Activated T-helper 1 cell treated with anti-CD3 and anti-CD28 coated beads, Interleukin-2, amount 50 U/mL, for 16 hours (primary cell): ENCODE measurements at places on chromosomes 3 and 15.

DNA sequence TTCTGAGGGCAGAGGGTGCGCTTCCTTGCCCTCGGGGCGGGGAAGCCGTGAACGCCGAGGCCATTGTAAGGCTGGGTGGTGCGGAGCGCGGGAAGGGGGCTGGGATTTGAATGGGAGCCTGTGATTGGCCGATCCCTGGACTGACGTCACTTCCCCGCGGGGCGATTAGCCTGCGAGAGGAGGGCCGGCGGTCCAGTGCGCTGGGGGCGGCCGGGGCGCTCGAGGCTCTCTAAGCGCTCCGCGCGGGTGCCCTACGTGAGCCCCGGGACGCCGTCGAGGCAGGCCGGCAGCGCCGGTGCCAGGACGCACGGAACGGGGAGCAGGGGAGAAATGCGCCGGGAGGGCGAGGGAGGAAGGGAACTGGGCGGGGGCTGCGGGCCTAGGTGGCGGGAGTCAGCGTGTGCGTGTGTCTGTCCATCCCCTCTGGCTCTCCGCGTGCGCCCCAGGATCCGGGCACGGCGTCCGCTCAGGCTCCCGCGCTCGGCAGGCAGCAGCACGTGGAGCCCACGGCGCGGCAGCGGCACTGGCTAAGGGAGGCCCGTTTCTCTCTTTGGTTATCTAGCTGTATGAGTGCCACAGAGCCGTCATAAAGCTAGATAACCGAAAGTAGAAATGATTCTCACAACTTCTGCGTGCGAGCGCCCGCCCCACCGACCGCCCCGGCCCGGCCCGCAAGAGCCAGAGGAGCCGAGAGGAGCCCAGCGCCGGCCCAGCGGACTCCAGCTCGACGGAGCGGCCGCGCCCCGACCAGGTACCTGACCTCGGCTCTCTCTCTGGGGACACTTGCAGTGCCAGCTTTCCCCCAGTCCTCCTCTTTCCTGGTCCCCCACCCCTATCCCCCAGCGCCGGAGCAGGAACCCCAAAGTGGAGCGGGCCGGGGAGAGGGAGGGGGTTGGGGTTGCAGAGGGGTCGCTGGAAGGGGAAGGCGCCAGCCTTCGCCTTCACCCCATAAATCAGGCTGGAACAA is 33.1 kb upstream of the POLG start:
- no peak for DNase-seq

DNA sequence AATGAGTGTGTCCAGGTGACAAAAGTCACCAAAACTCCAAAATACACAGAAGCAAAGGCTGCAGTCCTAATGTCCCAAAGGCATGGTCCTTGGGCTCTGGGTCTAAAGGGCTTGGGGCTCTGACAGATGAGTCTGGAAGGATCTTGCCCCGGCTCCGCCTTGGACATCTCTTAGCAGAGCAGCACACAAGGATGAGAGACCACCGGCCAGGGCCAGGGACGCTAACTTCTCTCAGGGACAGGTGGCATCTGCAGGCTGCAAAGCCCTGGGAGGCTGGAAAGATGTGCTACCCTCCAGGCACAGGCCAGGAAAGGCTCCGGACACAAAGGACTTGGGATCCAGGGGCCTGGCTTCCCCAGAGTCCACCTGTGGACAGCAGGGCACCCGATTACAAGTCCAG is 14.1 kb upstream of the SHISA5 start:
- no peak for DNase-seq

DNA sequence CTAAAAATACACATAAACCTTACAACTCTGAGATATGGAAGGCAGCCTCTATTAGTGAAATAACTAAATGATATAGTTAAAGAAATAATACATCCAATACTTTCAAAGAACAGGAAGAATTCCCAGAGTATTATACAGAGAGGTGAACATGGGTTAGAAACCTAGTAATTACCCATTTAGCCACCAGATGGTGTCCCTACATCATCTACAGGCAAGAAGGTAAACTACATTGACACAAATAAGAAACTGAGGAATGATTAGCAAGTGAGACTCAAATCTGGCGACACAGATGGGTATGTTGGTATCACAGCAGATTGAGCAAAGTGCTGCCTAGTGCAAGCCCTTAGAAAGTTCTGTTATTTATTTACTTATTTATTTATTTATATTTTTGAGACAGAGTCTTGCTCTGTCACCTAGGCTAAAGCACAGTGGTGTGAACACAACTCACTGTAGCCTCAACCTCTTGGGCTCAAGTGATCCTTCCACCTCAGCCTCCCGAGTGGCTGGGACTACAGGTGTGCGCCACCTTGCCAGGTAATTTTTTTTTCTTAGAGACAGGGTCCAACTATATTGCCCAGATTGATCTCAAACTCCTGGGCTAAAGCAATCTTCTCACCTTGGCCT is 28.2 kb downstream of the NEK4 start:
- DNase-seq, result no peak

GRCh38 chr3:187725653-187726370 is 19.5 kb downstream of the BCL6 start:
- no peak for DNase-seq

DNA sequence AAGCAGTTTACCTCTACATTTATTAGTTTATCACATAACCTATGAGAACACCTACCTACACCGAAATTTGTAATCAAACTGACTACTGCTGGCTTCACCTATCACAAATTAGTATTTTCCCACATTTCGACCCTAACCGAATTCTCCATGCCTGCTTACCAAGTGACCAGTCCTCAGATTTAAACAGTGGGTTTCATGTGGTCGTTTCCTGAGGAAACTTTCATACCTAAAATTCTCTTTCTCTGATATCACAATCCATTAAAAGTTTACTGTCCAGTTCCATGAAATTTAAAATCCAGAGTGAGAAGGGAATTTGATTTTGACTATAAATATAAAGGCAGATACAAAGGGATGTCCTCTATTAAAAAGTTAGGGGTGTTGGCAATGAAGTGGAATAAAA is 1.9 kb downstream of the PLOD2 start:
- no peak for DNase-seq

DNA sequence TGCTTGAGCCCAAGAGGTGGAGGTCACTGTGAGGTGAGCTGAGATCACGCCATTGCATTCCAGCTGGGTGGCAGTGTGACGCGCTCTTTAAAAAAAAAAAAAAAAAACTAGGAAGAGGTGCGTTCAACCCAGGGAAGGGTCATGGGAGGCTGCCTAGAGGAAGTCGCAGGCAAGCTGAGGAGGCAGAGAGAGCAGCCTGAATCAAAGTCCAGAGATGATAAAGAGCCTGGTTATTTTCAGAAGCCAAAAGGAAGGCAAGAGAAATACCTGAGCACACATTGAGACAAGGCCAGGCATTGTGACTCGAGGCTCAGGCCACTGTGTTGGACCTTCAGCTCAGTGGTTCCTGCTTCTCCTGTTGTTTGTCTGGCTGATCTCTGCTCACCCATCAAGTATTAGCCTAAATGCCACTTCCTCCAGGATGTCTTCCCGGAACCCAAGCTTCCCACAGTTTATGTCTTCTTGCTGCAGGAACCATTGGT is 16.1 kb upstream of the GCNT3 start:
- no peak for DNase-seq

- DNase-seq, result no peak
Observed at GRCh38 chr3:128427175-128427857, 39.4 kb downstream of the DNAJB8 start.

DNA sequence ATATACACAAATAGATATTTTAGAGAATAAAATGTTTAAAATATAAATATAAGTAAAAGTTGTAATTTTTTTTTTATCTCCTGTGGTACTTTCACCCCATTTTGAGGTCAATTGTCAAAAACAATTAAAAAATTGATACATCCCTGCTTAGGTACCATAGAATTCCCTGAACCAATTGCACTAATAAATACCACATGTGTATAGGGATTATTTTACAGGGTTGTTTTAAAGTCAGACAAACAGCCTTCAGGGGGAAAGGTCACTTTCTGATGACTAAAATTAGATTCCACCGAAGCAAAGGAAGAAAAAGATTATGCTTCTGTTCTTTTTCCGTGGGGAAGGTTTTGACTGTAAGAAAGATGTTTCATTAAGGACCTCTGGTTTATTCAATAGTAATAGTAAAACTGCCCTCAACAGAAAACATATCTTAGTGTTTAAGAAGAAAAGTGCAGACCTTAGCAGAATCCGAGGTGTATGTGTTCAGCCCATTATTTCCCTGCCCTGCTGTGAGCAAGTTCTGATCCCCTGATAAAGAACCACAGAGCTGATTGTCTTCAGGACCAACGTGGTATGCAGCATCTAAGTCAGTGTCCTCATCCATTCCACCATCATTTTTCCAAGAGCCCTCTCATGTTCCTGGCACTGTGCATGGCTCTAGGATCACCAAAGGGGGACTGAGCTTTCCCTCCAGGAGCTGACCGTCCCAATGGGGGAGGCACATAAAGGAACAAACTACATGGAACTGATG is 132.9 kb upstream of the IL12A start:
- no peak for DNase-seq

- DNase-seq, result no peak
Observed at GRCh38 chr3:53624061-53624857, 129.8 kb downstream of the CACNA1D start.

- DNase-seq, result no peak
Observed at GRCh38 chr15:71344316-71344715, 229.0 kb downstream of the THSD4 start.

GRCh38 chr15:31332020-31332680 is 5.5 kb downstream of the KLF13 start:
- no peak for DNase-seq

DNA sequence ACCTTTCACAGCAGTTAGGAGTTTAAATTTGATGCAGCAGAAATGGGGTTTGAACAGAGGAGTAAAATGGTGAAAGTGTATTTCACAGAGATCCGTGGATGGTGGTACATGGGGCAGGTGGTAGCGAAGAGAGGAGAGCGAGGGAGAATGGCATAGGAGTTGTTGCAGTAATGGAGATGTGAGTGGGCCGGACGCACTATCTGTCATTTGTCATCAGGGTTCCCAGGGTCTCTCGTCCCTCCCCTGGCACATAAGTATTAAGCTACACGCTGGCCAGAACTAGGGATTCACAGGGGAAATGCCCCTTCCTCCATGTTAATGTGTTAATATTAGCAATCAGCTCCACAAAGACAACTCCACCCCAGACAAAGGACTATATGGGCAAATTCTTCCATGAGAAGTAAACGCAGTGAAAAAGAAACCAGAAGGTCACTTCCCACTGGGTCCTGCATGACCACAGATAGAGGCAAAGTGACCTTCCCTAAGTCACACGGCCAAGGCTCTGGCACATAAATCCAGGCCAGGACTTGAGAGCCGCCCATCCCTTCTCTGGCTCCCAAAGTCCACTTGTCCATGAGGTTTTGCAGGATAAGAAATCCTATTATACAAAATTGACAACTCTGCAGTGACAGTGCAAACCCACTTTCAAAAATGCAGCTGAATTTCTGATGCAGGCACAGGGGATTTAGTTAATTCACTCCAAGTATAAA is 42.5 kb downstream of the ANXA2 start:
- no peak for DNase-seq

- DNase-seq, result no peak
Observed at GRCh38 chr3:168034152-168034928, 61.4 kb downstream of the GOLIM4 start.

GRCh38 chr3:162077108-162077507 is 580.5 kb downstream of the OTOL1 start:
- no peak for DNase-seq

GRCh38 chr15:83510001-83510400 is 62.9 kb downstream of the SH3GL3 start:
- no peak for DNase-seq

DNA sequence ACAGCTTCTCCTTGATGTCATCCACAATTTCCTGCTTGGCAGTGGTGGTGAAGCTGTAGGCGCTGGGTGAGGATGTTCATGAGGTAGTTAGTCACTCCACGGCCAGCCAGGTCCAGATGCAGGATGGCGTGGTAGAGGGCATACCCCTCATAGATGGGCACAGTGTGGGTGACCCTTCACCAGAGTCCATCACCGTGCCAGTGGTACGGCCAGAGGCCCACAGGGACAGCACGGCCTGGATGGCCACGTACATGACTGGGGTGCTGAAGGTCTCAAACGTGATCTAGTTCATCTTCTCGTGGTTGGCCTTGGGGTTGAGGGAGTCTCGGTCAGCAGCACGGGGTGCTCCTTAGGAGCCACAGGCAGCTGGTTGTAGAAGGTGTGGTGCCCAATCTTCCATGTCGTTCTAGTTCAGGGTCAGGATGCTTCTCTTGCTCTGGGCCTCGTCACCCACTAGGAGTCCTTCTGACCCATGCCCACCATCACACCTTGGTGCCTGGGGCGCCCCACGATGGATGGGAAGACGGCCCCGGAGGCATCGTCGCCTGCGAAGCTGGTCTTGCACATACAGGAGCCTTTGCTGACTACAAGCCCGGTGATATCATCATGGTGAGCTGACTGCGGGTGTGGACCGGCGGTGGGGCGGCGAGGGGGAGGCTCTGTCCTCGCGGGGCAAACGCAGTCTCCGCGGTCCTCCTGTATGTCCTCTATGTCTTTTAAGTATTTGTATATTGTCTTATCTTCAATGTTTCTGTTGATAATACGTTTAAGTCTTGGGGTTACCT is 1119.0 kb downstream of the NAALADL2 start:
- no peak for DNase-seq
